ENCODE measurements at places on chromosomes 11 and 22.

GRCh38 chr11:26297189-26297975, 34.5 kb upstream of the ANO3 start:
- DNase-seq, result peak; percentile 50

GRCh38 chr11:6405052-6405667, 13.7 kb downstream of the APBB1 start:
- no peak for DNase-seq

DNA sequence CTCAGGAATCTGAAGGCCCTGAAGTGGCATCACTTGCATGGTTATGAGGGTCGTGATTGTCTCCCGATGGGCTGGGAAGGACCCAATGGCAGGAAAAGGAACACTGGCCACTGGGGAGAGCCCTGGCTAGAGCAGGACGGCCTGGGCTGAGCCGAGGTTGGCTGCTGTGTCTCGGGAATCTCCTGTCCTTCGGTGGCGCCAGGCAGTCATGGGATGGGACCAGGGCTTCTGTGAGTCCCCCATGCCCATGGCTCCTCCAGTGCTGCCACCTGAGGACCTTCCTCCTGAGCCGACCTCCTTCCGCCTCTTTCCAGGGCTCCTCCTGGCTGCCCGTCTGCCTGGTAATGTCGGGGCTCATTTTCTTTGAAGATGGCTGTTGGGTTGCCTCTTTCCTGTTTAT, 1394.0 kb downstream of the BRD1 start:
- DNase-seq, result no peak

DNA sequence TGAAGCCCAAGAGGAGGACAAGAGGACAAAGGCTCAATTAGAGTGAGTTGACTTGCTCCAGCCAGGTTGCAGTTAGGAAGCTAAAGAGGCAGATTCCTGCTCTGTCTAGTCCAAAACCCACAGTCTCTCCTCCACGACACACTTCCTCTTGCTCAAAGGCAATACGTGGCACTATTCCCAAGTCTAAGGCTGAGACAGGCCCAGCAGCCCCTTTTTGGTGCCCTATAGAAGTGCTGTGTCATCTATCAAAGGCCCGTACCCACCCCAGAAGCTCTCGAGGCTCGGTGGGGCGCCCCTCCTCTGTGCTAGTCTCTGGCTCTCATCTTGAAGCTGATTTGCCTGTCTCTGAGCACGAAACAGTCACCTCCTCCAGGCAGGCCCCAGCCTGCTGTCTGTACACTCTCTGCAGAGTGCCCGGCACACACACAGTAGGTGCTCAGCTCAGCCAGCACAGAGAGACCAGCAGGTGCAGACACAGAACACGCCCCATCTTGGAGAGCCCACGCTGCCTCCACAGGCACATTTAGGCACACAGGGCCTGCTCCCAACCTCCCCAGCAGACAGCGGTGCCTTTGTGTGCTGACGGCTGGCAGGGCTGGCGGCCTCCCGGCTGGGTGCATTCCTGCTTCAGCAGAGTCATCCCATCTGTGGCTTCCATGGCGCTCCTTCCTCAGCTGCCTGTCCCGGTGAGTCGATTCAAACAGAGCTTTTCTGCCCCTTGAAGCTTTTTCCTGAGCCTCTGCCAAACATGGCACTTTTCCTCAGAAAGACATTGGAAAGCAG, 52.8 kb downstream of the MYH9 start:
- DNase-seq, result no peak

- no peak for DNase-seq
These were observed 10.8 kb upstream of the OR51L1 start for GRCh38 chr11:4983841-4984240.

DNA sequence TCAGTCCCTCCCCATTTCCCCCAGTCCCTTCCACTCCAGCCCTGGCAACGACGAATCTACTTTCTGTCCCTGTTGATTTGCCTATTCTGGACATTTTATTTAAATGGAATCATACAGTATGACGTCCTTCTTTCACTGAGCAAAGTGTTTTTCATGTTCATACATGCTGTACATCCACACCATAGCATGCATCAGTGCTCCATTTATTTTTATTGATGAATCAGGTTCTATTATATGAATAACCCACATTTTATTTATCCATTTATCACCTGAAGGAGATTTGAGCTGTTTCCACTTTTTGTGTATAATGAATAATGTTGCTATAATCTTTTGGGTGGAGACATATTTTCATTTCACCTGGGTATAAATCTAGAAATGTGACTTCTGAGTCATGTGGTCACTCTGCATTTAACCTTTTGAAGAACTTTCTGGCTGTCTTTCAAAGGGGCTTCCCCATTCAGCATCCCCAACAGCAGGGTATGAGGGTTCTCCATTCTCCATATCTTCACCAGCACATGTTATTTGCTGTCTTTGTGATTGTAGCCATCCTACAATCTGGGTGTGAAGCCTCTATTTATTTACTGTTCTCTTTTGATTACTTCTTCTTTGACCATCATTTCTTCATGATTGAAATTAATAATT, 531.7 kb downstream of the ETS1 start:
- no peak for DNase-seq

GRCh38 chr11:100984668-100985067, 144.9 kb downstream of the PGR start:
- no peak for DNase-seq

DNA sequence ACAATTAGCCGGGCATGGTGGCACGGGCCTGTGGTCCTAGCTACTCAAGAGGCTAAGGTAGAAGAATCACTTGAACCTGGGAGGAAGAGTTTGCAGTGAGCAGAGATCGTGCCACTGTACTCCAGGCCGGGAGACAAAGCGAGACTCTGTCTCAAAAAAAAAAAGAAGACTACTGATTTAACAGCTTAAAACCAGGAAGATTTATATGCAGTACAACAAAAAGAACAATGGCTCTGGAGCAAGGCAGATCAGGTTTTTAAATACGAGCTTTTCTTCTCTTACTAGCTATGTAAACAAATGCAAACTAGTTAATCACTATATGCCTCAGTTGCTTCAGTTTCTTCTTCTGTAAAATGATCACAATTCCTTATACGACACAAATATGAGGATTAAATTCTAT, 6.9 kb downstream of the FAM168A start:
- DNase-seq, result no peak

GRCh38 chr11:33877038-33877437, 14.8 kb downstream of the LMO2 start:
- no peak for DNase-seq

DNA sequence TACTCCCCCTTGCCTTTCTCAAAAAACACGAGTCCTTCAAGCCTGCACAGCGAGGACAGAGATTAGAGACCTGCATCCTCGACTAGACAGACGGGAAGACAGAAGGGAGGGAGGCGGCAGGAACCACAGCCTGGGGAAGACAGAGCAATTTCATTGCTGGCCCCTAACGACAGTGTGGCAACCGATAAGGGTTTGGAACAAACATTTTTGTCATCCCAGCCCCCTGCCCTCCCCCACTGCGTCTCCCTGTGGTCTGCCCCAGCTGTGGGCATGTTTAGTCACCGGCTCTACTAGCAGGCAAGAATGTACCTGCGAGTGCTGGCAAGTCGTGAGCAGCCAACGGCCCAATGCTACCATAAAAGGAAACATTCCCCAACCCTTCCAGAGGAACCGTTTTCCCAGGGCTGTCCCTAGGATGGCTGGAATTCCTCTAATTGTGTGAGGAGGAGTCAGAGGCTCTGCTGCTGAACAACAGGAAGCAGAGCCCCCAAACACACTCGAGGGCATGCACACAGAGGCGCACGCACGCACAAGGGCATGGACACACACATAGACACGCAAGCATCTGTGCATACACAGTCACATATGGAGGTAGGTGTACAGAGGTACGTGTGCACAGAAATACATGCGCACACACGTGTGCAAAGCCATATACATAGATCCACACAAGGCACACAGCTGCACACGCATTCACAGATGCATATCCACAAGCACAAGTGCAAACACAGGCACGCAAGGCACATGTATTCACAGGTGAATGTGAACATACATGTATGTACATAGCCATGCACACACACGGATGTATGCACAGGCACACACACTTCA, 58.3 kb downstream of the MYH9 start:
- DNase-seq, result peak; percentile 98

GRCh38 chr11:61973476-61974162, 6.2 kb upstream of the FTH1 start:
- DNase-seq, result no peak

- peak; percentile 74 for DNase-seq
These were observed 657.7 kb downstream of the OPCML start for GRCh38 chr11:132874638-132875037.

DNA sequence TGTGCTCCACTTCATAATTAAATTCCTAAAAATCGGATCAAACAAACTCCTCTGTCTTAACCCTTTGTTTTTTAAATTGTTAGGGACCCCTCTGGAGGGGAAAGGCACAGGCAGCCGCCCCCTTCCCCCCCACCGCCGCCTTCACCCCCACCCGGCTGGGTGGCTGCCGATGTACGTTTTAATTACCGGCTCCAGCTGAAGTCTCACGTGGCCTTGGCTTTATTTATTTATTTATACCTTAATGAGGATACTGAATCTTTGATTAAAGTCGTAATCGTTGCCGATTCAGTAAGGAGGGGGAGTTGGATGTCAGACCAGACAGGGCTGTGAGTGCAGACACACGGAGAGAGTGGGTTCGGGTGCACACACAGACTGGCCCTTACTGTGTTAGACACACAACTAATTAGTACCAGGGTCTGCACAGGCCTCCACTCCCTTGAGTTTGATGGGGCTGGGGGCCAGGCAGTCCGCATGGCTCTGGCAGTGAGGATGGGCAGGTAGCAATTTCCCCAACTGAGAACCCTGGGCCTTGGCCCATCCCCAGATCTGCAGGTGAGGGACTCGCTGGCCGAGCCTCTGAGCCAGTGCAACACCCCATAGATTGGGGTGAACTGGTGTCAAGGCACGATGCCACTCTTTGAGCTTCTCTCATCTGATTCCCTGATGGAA, 51.3 kb upstream of the NNMT start:
- DNase-seq, result no peak

DNA sequence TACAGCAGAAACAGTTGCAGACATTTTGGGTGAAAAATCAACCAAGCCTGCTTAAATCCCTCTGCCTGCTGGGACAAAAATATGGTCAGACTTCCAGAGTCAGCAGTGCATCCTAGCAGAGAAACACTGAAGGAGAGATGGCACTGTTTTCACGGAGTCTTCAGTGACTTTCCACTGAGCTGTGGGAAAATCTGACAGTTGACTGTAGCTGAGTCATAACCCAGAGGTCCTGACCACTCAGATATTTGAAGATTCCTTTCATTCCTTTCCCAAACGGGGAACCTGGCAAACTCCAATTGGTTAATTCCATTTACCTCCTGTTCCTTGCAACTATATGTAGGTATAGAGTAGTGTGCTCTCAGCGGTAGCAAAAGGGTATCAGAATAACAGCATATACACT, 20.9 kb upstream of the UPB1 start:
- DNase-seq, result peak; percentile 76

DNA sequence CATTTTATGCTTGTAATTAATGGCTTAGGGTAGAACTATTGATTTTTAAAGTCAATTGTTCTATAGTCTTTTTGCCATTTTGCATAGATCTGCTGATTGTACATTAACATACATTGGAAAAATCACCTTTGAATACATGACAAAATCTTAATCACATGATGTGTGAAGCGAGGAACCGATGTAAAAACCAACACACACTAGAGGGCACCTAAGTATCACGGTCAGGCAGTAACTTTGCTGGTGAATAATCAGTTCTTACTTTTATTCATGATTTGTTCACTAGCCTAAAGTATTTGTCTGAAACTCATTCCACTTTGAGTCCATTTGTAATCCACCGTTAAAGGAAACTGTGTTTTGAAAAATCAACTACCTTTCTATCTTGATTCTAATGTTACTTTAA, 28.2 kb downstream of the JHY start:
- no peak for DNase-seq

DNA sequence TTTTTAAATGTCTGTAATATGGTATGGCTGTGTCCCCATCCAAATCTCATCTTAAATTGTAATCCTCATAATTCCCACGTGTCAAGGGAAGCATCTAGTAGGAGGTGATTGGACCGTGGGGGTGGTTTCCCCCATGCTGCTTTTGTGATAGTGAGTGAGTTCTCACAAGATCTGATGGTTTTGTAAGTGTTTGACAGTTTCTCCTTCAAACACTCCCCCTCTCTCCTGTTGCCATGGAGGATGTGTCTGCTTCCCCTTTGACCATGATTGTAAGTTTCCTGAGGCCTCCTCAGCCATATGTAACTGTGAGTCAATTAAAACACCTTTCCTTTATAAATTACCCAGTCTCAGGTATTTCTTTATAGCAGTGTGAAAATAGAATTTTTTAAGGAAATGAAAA, 31.1 kb upstream of the CD44 start:
- DNase-seq, result no peak

- no peak for DNase-seq
These were observed 53.0 kb downstream of the MAML2 start for GRCh38 chr11:96290031-96290430.

GRCh38 chr11:8586184-8586583, 7.8 kb downstream of the STK33 start:
- DNase-seq, result no peak

GRCh38 chr22:20408891-20409290, 14.9 kb downstream of the ZNF74 start:
- DNase-seq, result no peak

DNA sequence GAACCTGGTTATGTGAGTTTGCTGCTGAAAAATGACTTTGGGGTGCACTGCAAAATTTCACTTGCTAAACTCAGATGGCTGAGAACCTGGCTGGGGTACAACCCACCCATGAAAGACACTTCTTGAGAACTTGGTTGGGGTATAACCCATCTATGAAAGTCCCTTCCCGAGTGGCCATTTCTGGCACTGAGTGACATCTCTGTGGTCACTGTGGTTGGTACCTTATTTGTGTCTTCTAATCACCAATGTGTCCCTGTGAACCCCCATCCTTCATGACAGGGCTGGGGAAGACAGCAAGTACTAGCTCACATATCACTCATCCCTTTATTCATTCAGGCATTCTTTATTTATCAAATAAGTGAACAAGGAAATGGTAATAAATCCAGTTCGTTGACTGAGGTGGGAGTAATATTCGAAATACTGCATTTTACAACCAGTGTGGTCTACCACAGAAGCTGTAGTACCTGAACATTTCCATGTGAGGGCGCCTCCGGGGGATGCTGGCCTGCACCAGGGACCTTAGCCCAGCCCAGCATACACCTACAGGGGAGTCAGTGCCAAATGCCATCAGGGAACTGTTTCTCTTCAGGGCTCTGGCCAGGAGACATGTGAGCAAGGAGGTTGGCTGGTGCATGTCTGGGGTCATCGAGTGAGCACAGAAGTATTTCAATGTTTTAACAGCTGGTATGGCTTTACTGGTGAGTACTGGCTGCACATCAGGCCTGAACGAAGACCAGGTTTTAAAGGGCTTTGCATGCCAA, 122.1 kb downstream of the CSNK2A3 start:
- no peak for DNase-seq

- DNase-seq, result peak; percentile 48
These were observed 1.1 kb upstream of the BIRC2 start for GRCh38 chr11:102345904-102346303.

DNA sequence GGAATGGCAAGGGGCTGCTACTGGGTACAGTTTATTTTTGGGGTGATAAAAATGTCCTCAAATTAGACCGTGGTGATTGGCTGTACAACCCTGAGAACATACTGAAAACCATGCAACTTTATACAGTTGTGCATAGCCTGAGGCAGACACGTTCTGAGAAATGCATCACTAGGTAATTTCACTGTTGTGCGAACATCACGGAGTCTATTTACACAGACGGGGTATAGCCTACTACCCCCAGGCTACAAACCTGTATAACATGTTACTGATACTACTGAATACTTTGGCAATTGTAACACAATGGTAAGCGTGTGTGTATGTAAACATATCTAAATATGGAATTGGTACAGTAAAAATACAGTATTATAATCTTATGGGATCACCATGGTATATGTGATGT, 23.6 kb downstream of the NARS2 start:
- no peak for DNase-seq

GRCh38 chr11:110479108-110480101, 49.7 kb downstream of the FDX1 start:
- no peak for DNase-seq
